Stimulated activated naive CD8-positive, alpha-beta T cell treated with anti-CD3 and anti-CD28 coated beads, Interleukin-15, Interleukin-2, amounts not matched to agents 100 U/mL and 50 U/mL, for 24 hours (primary cell): ENCODE measurements at places on chromosomes 16 and 17.

- no peak for DNase-seq
These were observed 37.8 kb downstream of the RBBP6 start for GRCh38 chr16:24577167-24577566.

- no peak for DNase-seq
These were observed 30.9 kb downstream of the PGS1 start for GRCh38 chr17:78409191-78409928.

DNA sequence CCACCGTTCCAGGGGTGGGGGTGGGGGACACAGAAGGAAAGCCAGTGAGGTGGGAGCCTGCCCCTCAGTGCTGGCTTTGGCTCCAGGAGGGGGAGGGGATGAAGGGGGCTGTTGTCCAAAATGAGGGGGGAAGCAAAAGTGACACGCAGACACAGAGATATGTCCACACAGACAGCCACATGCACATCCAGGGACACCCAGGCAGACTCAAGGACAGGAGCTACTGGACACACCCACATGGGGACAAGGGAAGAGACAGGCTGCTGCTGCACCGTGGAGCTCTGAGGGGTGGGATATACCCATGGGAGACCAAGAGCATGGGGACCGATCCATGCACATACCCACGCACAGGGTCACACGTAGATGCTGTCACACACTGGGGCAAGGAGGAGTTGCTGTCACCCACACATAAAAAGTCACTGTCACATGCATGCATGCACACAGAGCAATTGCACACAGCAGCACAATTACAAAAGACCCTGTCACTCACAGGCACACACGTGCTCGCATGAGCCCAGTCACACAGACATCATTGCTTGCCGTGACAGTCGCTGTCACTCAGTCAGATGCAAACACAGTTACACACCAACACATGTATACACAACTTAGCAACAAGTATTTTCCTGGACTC lies 1.3 kb downstream of the THRA start:
- no peak for DNase-seq

DNA sequence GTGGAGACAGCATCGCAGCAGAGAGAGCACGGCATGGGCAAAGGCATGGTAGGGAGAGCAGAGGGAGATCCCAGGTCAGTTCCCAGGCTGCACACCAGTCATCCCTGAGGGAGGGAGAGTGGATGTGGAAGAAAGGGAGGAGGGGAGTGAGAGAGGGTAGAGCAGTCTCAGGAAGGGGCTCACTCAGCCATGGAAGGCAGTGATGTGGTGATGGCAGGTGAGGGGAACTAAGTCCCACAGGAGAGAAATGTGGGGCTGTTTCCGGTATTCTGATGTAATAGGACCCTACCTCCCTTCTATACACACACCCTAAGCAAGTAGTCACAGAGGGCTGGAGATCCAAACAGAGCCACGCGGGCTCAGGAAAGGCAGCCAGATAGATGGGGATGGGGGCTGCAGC lies 500.3 kb upstream of the CDH11 start:
- no peak for DNase-seq

DNA sequence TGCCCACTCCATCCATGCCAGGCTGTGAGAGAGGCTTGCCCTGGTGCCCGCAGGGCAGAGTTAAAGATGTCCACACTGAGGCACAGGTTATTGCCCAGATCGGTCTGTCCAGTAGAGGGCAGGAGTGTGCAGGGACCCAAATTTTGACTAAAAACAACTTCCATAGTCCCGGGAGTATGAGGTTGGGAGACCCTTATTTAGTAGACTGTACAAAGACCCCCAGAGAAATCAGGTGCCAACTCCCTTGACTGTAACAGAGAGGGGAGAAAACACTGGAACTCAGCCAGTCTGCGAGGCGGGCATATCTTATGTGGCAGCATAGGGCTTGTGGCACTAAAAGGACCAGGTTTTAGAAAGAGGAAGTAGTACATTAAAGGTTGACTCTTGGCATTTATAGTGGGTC lies 43.4 kb downstream of the HNF1B start:
- DNase-seq, result peak; percentile 72

GRCh38 chr17:37492167-37492566 lies 2.5 kb downstream of the DUSP14 start:
- DNase-seq, result no peak

- no peak for DNase-seq
These were observed 32.3 kb upstream of the ANKRD40CL start for GRCh38 chr17:50799582-50799981.

- DNase-seq, result peak; percentile 44
These were observed 39.0 kb downstream of the DNAH17 start for GRCh38 chr17:78538033-78538776.

GRCh38 chr16:1550696-1551095 lies 17.2 kb downstream of the TMEM204 start:
- DNase-seq, result no peak

DNA sequence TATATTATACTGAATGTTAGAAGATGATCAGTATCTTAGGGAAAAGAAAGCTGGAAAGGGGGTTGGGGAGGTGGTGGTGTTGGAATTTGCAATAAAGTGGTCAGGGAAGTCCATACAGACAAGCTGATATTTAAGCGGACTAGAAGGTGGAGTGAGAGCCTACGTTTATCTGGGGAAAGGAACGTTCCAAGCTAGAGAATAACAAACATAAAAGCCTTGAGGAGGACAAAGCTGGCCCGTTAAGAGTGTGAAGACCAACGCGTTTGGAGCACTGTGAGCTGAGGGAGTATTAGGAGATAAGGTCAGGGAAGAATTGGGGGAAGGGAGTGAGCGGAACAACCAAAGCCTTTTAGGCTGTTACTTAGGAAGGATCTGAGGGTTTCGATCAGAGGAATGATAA lies 1.4 kb downstream of the DDX42 start:
- no peak for DNase-seq

- peak; percentile 53 for DNase-seq
These were observed at the start of gene CDYL2 for GRCh38 chr16:80804526-80805383. TSS of gene CDYL2 (minus strand) at chr16:80804598. CDS start at chr16:80804173, 425 bp downstream.

GRCh38 chr17:5122586-5123342 lies 6.9 kb downstream of the USP6 start:
- DNase-seq, result no peak

- DNase-seq, result no peak
These were observed 2.0 kb downstream of the KDM6B start for GRCh38 chr17:7835814-7836595.

- peak; percentile 43 for DNase-seq
These were observed 21.4 kb downstream of the ENPP7 start for GRCh38 chr17:79752175-79752574.
